ENCODE measurements at places on chromosomes 1 and 21.

- DNase-seq: no peak
These were observed 57.3 kb downstream of the PGBD5 start for GRCh38 chr1:230368871-230369270.

DNA sequence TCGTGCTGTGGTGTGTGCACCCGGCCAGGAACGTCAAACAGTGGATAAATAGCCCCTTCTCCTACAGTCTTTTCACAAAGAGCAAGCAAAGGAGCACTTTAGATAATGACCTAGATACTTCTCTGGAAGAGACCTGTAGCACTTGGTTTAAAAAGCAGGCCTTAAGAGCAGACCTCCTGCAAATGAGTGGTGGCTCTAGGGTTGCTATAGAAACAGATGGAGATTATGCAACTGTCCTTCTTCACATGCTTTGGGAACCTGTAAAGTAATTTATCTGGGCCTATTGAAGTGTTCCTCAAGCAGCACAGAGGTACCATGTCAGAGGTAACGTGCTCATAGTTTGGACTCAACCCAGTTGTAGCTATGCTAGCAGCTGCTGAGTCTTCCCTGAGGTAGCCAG is 208.2 kb upstream of the KIAA0040 start:
- DNase-seq: no peak

GRCh38 chr1:66623812-66624211 is 89.9 kb downstream of the SGIP1 start:
- DNase-seq: no peak

GRCh38 chr1:205045146-205045545 is 2.1 kb downstream of the CNTN2 start:
- DNase-seq: no peak

- no peak for DNase-seq
These were observed 116.2 kb downstream of the CENPF start for GRCh38 chr1:214719207-214719606.

DNA sequence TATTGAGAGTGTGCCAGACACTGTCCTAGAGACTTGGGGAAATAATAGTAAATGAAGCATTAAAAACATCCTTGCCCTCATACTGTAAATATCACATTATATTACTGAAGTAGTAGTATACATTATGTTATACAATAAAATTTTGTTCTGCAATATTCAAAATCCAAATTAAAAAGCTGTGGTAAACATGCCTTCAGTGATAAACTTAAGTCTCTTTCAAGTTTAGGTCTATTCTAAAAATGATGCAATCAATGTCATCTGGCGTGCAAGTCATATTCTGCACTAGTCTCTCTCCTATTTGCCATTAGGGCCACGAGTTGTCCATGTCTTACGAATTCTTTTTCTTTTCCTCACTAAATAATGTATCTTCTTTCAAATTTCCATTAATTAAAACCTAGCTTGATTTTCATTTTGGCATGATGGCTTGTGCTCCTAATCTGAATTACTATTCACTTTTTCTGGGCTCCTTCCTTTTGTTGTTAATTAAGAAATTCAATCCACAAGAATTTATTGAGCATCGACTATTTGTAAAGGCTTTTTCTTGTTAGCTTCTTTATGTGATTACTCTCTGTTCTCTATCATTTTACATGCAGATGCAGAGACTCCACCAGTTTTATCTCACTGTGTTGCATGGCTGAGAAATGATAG is 130.7 kb downstream of the COQ8A start:
- DNase-seq: no peak

DNA sequence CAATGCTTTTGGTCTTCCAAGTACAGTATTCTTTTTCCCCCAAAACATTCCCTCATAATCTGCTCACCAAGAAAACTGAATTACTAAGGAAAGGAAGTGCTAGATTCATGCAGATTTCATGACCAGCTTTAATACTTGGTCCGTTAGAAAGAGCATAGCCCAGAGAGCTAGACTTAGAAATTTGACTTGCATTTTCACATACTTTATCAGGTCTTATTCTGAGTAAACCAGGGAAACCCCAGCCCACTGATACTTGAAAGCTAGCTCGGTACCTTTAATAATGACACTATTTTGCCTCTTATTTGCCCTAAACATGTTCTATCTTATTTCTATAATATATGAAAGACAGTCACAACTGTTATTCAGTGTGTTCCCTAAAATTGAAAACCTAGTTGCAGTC is 204.5 kb downstream of the TTLL7 start:
- peak; percentile 22 for DNase-seq

DNA sequence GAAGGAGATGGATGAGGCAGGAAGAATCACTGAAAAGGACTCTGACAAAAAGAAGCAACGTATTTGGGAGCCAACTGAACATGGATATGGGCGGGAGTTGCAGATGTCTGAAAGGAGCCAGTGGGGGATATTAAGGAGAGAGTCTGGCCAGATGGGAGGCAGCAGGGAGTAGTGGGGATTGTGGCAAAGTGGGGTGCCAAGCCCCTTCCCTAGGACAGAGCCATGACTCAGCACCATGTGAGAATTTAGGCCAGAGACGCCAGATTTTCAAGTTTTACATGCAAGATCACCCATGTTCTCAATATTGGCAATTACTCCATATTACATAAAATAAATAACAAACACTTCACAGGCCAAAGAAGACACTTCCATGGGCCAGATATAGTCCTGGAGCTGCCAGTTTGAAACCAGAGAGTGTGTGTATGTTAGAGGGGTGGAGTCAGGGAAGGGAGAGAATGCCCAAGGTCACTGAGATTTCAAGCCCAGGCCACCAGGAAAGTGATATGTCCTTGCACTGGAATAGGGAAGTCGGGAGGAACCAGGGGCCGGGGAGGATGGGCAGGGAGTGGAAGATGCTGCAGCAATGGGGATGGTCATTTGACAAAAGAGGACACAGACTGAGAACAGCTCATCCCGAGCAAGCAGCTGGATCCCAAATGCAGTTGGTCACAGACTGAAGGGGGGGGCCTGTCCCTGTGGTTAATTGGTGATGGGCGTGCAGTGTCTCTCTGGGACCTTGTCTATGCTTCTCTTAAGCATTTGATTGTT is 23.5 kb downstream of the TMEM51 start:
- DNase-seq: no peak

DNA sequence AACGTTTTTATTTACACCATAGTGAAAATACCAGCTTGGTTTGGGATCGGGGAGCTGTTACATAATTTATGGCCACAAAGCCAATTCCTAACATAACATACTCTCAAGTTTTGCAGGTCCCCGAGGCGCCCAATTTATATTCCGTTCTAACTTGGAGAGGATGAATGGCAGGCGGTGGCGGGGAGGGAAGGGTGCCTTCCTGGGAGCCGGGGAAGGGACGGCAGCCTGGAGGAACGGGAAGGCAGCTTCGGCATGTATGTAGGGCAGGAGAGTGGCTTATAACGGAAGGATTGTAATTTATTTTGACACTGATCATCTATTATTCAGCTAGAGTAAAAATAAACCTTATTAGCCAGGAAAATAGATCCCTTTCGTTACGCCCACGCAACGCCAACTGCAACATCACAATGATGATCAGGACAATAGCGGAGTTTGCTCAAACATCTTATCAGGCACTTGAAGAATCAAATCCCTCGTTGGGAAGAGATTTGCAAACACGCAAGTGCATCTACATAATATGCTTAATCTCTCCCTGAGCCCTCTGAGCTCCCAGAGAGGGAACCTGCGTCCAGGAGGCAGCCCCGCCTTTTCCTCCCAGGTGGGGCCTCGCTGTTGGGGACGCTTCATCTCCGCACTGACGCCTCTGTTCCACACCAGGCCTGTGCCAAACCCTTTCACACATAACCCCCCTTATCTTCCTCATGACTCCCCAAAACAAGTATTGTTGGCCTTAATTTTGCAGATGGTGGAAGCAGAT is 93.7 kb upstream of the C1orf174 start:
- DNase-seq: no peak

GRCh38 chr1:108831225-108831624 is 25.7 kb downstream of the AKNAD1 start:
- no peak for DNase-seq

GRCh38 chr1:53495633-53496345 is 36.6 kb downstream of the DMRTB1 start:
- no peak for DNase-seq

DNA sequence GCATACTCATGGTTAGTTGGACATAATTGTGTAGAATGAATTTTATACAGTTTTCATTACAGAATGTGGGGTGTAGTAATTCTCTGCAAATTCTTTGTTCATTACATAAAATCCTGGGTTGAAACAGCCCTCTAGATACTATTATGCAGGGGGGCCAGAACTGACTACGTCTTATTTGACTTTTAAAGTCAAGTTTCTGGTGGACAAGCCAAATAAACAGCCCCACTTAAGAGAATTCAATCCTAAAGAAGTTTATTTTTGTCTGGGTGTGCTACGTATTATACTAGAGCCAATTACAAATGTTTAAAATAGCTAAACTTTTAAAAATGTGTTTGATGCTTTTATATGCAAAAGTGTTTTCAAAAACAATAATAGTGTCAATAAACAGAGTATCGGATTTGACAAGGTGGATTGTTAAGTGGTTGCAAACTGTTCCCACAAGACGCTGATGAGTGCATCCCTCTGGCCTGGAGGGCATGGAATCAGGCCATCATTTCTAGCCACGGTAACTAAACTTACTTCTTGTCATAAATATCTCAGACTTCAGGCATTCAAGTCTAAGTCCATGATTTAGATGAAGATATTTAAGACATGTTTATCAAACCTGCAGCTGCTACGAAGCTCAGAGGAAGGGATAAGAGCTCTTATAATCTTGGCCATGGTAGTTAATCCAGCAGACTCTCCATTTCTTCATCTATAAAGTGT is 646.3 kb downstream of the KIF26B start:
- no peak for DNase-seq

GRCh38 chr1:161733526-161733925 is 12.2 kb downstream of the FCRLB start:
- DNase-seq: no peak

DNA sequence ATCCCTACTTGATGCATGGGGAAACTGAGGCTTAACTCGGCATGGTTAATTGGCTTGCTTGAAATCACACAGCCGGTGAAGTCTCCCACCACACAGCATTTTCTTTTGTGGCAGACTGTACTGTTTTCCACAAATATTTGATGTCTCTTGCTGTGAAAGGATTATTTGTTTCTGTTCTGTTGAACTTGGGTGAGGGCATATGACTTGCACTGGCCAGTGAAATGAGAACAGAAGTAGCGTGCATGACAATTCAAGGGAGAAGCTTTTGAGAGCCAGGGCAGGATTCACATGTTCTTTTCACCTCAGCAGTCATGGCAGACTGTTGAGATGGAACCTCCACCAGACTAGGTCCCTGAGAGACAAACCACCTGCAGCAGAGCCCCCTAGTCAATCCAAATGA is 11.7 kb upstream of the AK2 start:
- DNase-seq: no peak

- DNase-seq: no peak
These were observed 642 bp upstream of the SLC16A1 start for GRCh38 chr1:112956544-112957132.

- DNase-seq: no peak
These were observed 233.8 kb upstream of the JUN start for GRCh38 chr1:59017501-59018231.

GRCh38 chr1:48003741-48004531 is 6.8 kb upstream of the TRABD2B start:
- no peak for DNase-seq

- peak; percentile 37 for DNase-seq
These were observed 166.1 kb downstream of the PDE4B start for GRCh38 chr1:65958561-65959350.

GRCh38 chr1:63321785-63322113 is 618 bp upstream of the FOXD3 start:
- no peak for DNase-seq

DNA sequence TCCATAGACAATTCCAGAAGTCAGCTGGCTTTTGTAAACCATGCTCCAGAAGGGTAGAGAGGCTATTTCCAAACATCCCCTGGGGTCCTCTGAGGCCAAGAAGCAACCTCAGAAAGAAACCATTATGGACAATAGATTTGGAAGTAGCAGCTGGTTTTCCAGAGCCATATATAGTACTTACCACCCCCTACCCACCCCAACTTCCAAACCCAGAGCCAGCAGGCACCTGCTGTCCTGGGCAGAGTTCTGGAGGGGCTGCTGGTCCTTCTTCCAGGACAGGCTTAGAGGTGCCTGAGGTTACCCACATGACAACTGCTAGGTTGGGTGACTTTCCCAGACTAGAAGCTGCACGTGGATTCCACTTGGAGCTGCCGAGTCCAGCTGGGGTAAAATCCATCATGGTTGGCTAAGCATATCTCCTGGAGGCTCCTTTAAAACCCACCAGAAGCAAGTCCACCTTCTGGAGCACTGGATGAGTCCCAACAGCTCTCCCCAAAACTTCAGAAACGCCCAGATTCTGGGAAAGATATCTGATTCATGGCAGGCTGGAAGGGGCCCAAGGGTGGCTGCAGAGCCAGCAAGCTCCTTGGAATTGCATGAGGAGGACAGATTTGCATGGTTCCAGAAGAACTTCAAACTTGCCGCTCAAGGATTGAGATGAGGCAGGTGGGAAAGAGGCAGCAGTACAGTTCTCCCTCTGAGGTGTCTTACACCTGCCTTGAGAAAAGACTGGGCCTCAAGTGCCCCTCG is 5.8 kb downstream of the MYCL start:
- no peak for DNase-seq

- DNase-seq: no peak
These were observed 16.0 kb upstream of the SLC2A5 start for GRCh38 chr1:9085306-9085940.

DNA sequence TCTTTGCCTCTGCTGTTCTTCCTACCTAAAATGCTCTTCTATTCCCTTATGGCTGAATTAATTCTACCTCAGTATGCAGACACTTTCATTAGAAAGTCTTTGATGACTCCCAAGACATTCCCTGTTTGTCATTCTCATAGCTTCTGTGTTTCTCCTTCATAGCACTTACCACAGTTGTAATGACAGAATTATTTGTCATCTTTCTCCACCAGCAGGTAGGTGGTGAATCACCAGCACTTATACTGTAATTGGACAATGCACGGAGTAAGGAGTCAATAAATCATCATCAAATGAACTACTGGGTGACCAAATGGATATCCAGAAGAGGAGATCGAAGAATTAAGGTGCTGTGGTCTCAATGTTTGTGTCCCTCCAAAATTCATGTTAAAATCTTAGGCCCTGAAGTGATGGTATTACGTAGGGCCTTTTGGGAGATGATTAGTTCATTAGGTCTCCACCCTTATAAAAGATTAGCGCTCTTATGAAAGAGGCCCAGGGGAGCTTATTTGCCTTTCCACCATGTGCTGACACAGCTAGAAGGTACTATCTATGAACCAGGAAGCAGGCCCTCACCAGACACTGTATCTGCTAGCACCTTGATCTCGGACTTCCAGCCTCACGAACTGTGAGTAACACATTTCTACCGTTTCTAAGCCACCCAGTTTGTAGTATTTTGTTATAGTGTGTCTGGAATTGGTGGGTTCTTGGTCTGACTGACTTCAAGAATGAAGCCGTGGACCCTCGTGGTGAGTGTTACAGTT is 2.4 kb upstream of the CCT8 start:
- DNase-seq: no peak

GRCh38 chr1:60225486-60225885 is 151.9 kb upstream of the C1orf87 start:
- DNase-seq: no peak
